Natural killer cell (primary cell): ENCODE measurements at places on chromosomes 4 and X. TPM values are rescaled to one million over a fixed set of nuclear protein-coding genes. Genes with fewer than 3 reads are reported as not detected.

GEMIN8 gene
- 8.8 TPM for total RNA-seq

ITM2A gene
- total RNA-seq: 72.5 TPM

- DNase-seq: no peak
Observed at GRCh38 chr4:116530048-116530447, 555.3 kb downstream of the TRAM1L1 start.

USP17L20 gene
- not detected for total RNA-seq

NAA11 gene
- total RNA-seq: not detected

GRCh38 chr4:48706736-48707135, 73.3 kb downstream of the FRYL start:
- DNase-seq: no peak

ARSJ gene
- total RNA-seq: 2.3 TPM
